Activated T-helper 1 cell treated with anti-CD3 and anti-CD28 coated beads, Interleukin-12 subunit alpha, Interleukin-12 subunit beta, Interleukin-2, Interleukin-4 antibody, amounts not matched to agents 30 ng/mL and 10 ng/mL and 1 ng/mL, durations not matched to agents 14 hours and 24 hours and 36 hours (primary cell): ENCODE measurements at places on chromosomes 16 and 17.

- no peak for DNase-seq
Measured at GRCh38 chr16:85312642-85313525, 200.6 kb upstream of the CIBAR2 start.

DNA sequence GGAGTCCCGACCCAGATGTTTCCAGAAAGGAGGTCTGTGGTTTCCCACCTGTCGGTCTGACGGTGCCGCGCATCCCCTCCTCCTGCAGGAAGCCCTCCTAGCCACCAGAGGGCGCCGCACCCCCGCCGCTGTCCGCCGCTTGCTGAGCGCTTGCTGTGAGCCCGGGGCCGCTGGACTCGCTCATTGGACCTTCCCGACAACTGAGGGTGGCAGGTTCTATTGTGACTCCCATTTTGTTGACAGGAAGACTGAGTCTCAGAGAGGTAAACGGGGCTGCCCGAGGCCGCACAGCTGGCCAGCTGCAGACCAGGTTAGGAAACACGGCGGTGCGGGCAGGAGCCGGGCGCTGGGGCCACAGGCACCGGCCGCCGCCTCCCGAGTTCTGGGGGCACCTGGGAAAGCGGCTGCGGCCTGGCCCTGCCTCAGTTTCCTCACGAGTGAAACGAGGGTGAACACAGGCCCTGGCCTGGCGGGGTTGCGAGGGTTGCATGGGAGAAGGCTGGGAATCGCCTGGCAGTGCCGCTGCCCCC lies 191.1 kb upstream of the CIBAR2 start:
- peak; percentile 77 for DNase-seq

DNA sequence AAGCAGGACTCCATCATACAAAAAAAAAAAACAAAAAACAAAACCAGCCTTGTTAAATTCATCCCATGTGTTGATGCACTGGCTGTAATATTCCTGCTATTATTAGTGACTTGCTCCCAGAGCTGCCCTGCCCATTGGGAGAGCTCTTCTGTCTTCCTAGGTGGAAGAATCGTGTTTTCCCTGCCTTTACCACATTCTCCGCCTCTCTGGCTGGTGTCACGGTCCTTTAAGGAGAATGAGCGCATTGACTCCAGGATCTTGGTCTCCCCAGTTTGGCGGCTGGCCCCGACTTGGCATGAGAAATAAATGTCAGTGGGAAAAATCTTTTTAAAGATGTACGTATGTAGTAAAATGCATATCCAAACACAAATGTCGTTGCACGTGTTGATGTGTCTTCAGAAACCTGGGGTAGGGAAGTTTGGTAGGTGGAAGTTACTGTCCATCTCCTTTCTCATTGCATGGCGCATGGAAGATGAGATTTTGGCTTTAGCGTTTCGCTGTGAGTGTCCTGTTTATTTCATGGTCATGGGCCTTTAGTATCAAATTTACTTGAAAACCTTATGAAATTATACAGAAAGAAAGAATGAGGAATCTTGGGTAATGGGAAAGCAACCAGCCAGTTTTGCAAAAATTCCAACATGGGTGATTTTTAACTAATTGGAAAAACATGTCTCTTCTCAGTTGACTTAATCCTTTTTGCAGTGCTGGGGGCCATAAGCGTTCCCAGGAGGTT lies 15.5 kb downstream of the RMI2 start:
- no peak for DNase-seq

DNA sequence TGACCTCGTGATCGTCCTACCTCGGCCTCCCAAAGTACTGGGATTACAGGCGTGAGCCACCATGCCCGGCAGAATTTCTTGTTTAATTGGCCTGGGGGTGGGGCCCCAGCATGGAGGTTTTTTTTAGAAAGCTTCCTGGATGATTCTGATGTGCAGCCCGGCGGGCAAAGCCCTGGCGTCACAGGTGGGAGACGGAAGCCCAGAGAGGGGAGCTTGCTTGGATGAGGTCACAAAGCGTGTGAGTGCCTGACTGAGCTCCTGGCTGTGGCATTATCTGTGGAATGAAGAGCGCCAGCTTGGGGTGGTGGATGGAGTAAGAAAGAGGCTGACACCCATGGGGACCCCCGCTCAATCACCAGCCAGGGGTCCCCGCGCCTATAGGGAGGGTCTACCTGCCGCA lies 4.1 kb downstream of the VASN start:
- no peak for DNase-seq

GRCh38 chr16:54690710-54691109 lies 240.0 kb upstream of the IRX5 start:
- no peak for DNase-seq

GRCh38 chr16:80570106-80570478 lies 29.3 kb downstream of the DYNLRB2 start:
- DNase-seq: peak; percentile 24

GRCh38 chr17:2789700-2790099 lies 6.5 kb upstream of the RAP1GAP2 start:
- DNase-seq: no peak

GRCh38 chr17:63930951-63931575 lies 1.1 kb downstream of the CD79B start:
- DNase-seq: peak; percentile 54

- DNase-seq: no peak
Measured at GRCh38 chr17:71192848-71193247, 928.0 kb upstream of the SOX9 start.

DNA sequence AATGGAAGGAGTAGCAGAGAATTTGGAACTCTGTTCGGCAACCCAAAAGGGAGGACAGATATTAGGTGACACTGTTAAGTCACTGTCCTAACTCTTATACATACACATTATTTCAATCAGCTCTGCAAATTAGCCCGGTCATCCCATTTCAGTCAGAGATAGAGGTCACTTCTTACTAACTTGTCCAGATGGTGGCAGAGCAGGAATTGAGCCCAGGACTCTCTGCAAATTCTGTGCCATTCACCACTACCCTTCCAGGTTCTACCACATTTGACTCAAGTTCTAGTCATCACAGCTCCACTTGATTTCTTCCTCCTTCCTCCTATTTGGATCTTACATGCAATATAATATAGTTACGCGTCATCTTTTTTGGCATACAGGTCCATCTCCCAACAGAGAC lies 35.9 kb upstream of the NUDT7 start:
- DNase-seq: no peak

GRCh38 chr17:41625602-41626001 lies 1.2 kb upstream of the KRT17 start:
- no peak for DNase-seq

DNA sequence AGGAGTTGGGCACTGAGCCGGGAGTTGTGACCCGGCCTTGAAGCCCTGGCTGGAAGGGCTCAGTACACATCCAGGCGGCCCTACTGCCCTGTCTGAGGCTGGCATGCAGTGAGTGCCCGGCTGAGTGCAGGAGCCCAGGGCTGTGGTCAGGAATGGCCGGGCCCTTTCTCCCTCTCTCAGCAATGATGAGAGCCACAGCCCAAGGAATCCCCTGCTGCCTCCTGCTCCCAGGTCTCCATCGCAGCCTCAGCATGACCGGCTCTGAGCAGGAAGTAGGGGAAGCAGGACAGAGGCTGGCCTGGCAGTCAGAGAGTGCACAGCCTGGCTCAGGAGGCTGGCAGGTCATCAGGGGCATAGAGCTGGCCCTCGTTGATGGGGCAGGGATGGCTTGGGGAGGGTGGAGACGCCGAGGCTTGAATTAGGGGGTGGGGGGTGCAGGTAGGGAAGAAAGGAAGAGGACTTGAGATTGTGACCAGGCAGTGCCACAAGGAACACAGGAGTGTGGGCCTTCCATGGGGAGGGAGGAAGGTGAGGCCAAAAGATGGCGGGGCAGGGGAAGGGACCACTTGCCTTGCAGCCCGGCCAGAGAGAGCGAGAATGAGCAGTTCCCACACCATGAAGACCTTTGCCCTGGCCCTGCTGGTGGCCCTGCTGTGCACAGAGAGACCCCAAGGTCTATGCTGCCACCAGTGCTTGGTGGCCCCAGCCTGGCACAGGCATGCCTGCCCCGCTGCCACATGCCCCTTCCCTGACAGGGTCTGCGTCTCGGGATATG lies 32.1 kb upstream of the KRT17 start:
- no peak for DNase-seq
